Thoracic aorta (tissue), 2 donors: ENCODE measurements at places on chromosomes 7 and 10. TPM values are rescaled to one million over a fixed set of nuclear protein-coding genes. Genes with fewer than 3 reads are reported as not detected.

- DNase-seq, result peak; percentile 17
Observed at GRCh38 chr7:55571511-55572377, 558 bp downstream of the VOPP1 start.

GRCh38 chr7:51640841-51641240 lies 324.2 kb upstream of the COBL start:
- DNase-seq, result no peak

- peak; percentile 31 for DNase-seq
Observed at GRCh38 chr10:90674928-90675327, 182.9 kb downstream of the HTR7 start.

DNA sequence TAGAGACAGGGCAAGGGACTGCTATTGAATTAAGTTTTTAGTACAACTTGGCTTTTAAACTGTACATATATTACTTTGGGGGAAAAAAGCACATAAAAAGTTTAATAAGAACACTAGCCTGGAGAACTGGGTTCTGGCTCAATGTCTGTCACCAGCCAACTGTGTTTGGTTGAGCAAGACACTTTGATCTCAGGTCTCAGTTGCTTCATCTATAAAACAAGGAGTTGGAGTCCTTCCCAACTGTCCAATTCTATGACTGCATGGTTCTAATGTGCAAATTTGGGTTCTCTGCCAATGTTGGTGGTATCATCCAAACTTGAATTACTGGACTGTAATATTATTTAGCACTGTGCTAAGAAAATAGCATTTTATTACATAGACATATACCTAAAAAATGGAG lies 50.3 kb downstream of the ATXN7L1 start:
- DNase-seq, result no peak

DNA sequence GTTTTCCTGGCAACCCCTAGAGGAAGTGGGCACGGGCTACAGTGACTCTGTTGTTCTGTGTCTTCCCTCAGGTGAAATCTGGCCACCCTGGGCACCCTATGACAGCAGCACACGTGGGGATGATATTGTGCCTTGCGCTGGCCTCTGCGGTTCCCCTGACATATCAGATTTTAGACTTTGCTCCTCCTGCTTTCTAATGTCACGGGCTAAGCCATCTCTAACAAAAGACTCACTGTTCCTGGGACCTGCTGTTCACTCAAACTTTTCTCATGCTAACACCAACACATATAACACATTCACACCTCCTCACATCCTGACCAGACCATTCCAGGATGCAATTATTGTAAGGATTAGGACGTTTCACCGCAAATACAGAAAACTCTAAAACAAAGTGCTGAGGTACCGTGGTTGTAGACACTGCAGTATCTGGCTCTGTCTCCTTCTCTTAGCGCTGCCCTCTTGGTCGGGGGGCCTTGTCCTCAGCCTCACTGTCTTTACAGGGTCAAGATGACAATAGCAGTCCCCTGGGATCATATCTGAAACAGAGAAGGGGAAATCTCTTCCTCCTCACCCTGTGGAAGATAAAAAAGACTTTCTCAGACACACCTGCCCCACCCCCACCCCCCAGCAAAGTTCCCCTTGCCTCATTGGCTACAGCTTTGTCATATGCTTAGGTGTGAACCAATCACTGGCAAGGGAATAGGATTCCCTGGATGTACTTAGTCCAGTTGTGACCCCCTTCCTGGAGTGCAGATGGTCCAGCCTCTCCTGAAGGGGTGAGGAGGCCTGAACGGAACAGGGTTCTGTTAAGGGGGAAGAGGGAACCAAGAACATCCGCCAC lies 14.1 kb downstream of the CHN2 start:
- DNase-seq, result no peak

The TAS2R39 gene
- not detected for total RNA-seq

The MRLN gene
- not detected for total RNA-seq
